SJCRH30 (cell line): ENCODE measurements at places on chromosomes 2 and 18.

DNA sequence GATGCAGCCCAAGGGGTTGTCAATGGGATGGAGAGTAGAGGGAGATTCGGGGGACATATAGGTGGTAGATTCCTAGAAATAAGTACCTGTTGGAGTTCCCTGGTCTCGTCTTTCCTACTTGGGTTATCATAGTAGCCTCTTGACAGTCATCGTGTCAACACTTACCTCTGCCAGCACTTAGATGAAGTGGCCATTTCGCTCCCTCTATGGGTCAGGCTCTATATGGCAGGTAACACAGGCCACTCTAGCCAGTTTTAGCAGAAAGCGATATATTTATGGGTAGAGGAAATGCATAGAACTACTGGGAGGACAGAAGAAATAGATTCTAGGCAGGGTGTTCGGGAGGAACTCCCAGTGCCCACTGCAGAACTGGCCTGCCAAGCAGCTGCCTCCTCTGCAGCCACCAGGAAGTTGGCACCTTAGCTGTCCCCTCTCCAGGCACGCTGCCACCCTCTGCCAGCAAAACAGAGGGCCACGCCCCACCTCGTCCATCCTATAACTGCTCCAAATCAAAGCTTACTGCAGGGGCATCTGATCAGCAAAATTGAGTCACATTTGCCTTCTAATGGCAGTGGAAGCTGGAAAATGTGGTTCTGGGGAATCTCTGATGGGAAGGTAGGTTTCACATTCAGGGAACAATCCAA is 181.3 kb downstream of the INSIG2 start:
- DNase-seq = peak; percentile 10

DNA sequence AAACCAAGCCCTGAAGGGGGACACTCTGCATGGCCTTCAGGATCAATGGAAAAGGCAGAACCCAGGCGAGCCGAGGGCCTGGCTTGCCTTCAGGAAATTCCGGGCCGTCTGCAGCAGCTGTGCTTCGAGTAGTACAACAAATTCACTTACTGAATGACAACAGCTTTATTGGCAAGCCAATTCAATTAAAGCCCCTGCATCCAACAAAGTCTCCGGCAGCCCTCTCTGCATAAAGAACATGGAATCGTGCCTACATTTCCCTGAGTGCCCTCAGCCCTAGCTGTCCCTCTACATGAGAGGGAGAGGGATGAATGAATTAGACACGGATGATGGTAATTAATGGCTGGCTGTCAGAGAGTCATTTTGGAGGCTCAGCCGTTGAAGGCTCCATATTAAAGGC is 189.0 kb downstream of the BCL11A start:
- peak; percentile 87 for DNase-seq

GRCh38 chr2:74002505-74003421 is 18.1 kb downstream of the TET3 start:
- DNase-seq = peak; percentile 93

DNA sequence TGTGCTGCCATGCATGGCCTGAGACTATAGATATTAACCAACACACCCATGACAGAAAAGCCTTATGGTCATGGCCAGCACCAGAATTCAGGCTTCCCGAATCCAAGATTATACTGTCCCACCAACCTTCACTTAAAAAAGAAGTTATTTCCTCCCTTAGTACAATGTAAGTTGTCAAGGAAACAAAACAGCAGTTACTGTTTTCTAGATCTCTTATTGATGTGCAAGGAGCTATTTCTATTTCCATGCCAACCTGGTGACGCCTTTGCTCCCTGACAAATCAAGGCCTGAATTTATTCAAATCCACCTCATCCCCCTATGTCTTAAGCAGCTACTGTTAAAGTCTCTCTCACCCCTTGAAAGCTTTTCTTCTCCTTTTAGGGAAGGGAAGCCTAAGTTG is 249.3 kb downstream of the ZNF521 start:
- no peak for DNase-seq

- DNase-seq = no peak
Observed at GRCh38 chr2:208643145-208643544, 236.6 kb downstream of the PTH2R start.

DNA sequence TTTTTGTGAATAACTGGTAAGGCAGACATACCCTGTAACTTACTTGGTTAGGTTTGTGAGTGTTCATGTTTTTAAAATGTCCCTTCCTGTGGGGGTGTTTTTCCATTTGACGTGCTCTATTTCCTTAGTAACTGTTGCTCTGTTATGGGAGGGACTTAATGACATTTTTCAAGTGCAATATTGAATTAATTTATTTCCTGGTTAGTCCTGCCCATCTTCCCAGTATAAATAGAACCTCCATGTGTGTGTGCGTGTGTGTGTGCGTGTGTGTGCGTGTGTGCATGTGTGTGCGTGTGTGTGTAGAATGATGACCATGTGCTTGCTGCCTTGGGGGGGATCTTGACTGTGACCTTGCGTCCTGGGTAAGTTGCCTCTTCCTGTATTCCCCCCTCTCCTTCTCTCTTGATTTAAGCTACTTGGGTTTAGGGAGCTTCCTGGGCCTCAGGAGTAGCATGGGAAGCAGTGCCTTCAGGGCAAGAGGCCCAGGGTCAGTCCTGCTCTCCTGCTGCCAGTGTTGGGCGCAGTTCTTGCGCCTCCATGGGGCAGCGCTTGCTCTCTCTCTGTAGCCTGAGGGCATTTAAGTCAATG is 163.9 kb downstream of the LDLRAD4 start:
- DNase-seq = no peak

DNA sequence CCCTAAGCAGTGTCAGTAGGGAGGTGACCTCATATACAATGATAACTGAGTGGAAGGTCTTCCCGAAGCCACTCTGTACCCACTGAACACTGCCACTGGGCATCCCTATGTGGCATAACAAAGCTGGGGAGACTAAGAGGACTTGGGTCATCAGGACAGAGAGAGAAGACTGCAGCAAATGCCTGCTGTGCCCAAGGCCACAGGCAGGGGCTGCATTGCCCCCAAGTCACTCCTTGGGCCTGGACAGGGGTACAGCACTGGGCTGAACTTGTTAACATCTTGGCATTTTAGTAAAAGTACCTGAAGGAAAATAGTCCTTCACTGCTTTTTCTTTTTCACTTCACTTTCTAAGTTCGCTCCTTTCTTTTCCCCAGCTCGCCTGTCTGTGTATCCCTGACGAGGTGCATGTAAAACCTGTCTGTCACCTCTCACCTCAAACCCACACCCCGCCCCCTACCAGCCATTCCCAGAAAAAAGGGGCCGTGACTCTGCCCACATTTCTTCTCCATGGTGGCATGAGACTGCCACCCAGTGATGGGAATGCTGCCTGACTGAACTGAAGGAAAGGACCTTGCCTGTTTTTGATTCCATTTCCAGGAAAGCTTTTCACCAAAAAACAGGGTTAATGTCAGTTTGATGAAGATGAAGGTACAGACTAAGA is 62.9 kb downstream of the MTHFD2 start:
- peak; percentile 53 for DNase-seq

- DNase-seq = no peak
Observed at GRCh38 chr18:52670896-52671295, 330.9 kb downstream of the DCC start.

DNA sequence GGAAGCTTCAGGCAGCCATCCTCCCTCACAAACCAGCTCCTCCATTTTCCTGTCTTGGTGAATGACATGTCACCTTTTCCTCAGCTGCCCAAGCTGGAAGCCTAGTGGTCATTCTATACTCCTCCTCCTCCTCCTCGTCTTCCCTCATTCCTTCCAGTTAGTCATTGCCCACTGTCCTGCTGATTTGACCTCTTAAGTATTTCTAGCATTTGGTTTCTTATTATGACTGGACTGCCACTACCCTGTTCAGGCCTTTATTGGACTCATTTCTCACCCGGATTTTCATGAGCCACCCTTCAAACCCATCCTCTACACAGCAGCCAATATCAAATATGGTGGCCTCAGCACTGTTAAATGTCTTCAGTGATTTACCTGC is 21.9 kb upstream of the MGAT5 start:
- DNase-seq = no peak

GRCh38 chr18:42163321-42163720 is 208.3 kb downstream of the PIK3C3 start:
- DNase-seq = peak; percentile 32

GRCh38 chr2:219672406-219672805 is 45.0 kb downstream of the SLC4A3 start:
- DNase-seq = no peak

DNA sequence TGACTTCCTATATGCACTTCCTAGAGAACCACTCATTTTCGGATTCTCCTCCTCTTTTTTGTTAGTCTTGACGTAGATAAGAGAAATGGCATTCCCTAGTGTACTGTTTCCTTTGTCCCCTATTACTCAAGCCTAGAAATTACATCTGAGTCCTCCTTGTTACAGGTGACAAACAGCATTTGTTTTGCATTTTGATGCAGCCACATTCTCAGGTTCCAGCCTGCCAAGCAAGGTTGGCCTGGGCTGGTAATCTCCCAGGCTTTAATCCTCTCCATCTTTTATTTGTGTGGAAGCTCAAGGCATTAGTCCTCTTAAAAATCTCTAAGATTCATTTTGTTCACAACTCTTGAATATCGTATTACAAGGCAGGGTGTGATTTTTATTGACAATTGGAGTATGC is 318.0 kb upstream of the NRP2 start:
- no peak for DNase-seq

- DNase-seq = no peak
Observed at GRCh38 chr2:15449556-15450236, 111.4 kb downstream of the NBAS start.

GRCh38 chr2:234029150-234029733 is 21.3 kb upstream of the SPP2 start:
- DNase-seq = no peak

GRCh38 chr2:120831891-120832290 is 96.2 kb downstream of the GLI2 start:
- DNase-seq = no peak

DNA sequence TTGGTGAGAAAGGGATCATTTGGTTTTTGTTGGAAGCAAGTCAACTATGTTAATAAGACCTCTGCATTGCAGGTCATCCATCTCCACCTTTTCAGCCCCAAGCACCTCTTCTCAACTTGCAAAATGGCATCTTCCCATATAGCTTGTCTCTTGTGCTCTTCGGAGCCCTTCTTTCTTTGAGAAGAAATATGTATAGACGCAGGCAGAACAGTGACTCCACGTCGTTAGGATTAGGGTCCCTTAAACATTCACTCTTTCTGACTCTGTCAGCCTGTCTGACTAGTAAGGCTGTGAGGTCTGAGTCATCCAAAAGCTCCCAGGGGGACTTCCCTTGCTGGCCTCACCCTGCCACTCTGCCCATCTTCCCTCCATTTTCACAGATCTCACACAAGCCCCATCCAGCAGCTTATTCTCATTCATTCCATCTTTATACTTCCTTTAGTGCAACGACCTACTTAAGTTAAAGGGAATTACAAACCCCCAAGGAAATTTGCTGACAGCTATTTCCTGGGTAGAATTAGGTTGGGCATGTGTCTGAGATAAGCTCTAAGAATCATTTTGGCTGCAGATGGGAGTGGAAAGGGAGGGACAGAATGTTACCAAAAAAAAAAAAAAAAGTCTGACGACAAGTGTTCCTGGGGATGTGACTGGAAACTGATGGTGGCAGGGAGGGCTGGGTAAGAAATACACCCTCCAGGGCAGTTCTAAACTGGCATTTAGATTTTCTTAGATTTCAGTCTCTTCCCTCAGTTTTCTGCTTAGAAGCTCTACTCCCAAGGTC is 37.7 kb upstream of the MEX3C start:
- DNase-seq = peak; percentile 39

GRCh38 chr18:1246827-1247226 is 342.2 kb downstream of the ADCYAP1 start:
- DNase-seq = no peak

DNA sequence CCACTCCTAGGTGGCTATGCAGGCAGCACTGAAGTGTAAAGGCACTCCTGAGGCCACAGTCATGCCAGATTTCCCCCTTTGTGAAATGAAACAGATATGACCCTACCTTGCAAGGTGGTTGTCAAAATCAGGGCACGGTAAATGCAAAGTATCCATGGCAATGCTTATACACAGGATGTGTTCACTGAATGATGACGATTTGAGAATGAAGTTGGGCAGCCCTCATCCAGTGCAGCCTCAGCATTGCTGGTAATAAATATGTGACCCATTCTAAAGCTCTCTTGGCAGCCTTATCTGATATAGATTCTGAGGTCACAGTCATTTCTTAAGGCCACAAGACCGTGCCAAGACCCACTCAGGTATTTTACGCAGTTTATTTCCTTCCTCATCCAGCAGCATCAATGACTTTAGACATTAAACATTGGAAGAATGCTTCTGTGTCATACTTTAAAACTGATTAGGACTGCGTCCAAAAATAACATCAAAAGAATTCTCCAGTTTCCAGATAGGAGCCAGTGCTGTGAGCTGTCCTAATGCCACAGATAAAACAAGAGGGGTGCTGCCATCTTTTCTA is 125.5 kb upstream of the SERTAD2 start:
- no peak for DNase-seq

- DNase-seq = no peak
Observed at GRCh38 chr2:213248637-213249036, 35.6 kb upstream of the SPAG16 start.

DNA sequence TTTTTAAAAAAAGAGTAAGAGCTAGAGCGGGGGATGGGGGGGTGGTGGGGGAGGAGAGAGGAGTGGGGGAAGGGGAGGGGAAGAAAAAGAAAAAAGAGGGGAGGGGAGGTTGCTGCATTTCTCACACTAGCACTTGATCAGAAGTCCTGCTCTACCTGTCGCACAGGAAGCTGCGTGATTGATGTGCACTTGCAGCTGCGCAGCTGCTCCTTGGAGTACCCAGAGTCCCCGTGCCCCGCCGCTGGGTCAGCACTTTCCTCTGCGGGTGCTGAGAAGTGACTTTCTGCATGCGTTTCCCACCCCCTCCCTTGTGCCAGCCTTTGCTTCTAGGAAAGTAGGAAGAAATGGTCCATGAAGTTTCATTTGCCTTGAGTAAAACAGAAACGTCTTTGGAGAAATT is 297.3 kb downstream of the ETAA1 start:
- DNase-seq = peak; percentile 7

DNA sequence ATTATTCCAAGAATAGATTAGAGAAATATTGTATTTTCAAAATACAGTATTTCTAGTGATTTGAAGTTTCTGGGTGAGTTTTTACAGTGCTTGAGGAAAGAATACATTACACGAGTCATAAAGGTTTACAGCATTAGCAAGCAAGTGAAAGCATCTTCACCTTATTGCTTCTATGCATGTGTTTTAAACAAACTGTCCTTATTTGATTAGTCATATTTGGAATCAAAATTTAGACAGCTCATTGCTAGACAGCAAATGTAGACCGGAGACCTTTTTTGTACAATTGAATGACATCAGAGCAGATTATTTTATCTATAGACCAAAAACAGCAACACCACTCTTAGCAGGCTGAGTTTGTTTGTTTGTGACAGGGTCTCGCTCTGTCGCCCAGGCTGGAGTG is 69.2 kb downstream of the FAM161A start:
- no peak for DNase-seq

DNA sequence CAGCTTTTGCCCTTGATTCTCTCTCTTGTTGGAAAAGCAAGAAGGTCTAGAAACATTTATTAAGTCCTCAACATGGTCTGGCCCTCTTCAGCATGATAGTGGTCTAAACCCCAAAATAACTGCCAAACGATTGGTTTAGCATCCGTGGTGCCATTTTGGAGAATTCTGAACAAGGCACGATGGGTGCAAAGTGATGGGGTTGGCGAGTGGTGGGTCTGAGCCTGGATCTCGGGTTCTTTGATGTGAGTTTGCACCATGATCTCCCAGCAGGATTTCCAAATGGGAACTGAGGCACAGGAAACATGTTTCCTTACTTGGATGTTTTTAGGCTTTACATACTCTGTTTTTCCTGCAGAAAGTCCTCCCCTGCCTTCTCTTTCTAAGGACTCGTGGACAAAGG is 240.3 kb downstream of the MYCN start:
- no peak for DNase-seq
